ENCODE measurements at places on chromosomes 13 and 19.

DNA sequence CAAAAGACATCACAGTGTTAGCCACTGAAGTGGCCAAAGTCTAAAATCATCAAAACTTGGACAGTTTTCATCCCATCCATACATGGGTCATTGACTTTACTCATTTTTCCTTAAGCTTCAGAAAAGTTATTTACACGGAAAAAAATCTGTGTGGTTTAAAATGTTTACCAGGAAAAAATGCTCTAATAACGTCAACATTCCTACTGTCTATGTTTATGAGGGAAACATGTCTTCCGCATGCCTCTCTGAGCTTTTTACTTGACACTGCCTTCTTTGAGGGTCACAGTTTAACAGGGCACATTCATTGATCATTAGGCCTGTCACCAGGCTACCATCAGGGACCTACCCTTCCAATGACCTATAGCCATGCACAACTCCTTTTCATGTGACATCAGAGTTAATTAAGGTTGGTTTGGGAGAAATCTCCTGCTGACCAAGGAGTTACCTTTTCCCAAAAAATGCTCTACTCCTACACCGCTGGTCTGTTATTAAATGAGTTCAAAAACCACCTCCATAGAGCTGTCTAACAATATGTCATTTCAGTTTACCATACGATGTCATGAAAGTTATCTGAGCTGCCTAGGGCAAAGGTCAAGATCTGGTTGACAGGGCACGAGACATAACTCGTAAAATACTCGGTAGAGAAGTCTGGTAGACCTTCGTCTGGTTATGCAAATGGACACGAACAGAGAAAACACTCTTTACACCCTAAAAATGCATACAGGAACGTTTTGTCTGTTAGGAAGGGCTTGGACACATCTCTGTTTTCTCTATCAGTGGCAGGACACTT is 17.8 kb downstream of the FLT1 start:
- no peak for DNase-seq

- no peak for DNase-seq
Measured at GRCh38 chr19:28213470-28214082, 999.4 kb downstream of the UQCRFS1 start.

DNA sequence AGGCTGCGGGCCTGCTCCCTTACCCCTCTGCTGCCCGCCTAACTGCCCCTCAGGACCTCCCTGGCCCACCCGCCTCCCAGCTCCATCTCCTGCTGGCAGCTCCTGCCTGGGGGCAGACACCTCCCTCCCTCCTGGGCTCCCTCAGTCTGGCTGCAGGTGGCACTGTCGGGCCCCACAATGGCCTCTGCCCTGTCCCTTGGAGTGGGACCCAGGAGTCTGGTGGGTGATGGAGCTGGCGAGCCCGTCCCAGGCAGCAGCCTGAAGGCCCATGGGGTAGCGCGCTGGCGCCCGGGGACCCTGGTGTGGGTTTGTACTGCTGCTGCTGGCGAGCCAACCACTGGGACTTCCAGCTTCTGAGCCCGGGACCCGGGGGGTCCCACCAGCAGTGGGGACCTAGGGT is 83.6 kb downstream of the KDM4B start:
- DNase-seq = no peak

DNA sequence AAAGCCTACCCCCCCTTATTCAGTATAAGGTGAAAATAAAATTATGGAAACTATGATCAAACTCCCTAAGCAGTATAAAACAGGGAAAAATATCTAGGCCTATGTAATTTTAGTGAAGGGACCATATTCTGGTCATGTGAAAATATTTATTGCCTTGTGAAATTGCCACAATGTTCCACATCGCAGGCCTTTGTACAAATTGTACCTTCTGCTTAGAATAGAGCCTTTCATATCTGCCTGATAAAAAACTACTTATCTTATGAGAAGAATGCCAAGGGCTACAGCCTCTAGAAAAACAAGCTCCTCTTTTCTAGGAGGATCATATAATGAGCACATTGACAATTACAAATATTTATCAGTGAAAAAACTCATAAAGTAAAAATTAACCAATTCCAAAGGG is 1280.0 kb downstream of the EFNB2 start:
- no peak for DNase-seq

DNA sequence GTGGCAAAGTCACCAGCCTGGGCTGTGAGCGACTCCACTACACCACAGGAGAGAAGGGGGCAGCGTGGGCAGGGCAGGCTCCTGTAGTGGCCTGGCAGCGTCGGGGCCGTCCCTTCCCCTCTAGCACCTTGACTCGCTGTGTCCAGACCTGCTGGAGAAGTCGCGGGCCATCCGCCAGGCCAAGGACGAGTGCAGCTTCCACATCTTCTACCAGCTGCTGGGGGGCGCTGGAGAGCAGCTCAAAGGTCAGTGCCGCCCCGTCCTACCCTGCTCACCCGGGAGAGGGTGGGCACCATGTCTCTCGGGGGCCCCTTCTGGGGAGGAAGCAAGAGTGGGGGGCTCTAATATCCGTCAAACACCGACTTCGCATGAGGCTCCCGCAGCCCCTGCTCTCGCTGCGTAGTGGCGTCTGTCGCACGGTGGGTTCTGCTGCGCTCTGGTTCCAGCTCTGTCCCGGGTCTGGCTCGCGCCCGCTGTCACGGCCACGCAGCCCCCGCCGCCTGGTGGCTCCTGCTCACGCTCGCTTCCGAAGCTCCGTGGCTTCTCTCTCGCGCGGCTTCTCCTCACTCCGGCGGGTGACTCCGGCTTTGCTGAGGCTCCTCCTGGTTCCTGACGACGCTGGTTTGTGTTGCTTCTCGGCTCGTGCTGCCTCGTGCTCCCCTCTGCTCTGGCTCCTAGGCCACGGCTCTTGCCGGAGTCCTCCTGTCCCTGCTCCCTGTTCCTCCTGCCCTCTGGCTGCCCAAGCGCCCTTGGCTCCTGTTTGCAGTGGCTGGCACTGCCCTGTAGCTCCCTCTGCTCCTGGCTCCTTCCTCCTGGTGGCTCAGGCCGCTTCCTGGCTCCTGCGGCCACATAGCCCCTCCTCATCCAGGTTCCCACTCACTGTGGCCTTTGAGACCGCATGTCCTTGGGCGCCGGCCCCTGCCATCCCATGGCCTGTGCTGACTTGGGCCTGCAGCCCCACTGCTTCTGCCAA is 27.2 kb downstream of the MYH14 start:
- DNase-seq = no peak

- DNase-seq = no peak
Measured at GRCh38 chr19:47540748-47541147, 25.9 kb upstream of the NAPA start.

DNA sequence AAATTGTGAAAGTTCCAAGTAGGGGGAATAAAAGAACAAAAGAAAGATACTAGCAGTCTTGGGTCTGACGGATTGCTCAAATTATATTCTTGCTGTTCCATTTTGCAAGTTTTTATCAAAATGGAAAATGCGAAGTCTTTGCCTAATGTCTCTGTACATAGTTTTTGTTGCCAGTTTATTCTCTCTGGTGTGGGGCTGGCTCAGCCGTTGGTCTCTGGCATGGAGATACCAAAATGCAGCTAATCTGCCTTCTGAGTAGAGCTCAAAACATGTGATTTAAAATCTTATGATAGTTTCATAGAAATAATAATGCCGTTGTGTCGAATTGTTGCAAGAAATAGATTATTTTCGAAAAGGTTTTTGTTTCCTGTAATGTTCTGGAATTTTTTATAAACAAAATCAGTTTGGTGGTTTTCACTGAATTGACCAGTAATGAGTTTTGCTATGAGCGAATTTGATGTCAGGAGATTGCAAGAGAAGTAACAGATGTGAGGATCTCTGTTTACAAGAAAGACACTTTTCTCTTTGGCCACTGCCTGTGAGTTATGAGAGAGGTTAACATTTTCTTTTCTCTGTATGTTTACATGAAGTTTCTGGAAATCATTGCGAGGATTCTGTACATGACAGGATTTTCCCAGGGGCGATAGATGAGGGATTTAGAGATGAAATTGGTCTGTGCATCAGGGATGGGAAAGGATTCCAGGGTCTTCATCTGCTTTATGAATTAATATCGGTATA is 147.0 kb downstream of the DCT start:
- DNase-seq = no peak

- DNase-seq = no peak
Measured at GRCh38 chr19:28134311-28134710, 1078.6 kb downstream of the UQCRFS1 start.

- no peak for DNase-seq
Measured at GRCh38 chr13:40558656-40559055, 107.8 kb downstream of the FOXO1 start.

DNA sequence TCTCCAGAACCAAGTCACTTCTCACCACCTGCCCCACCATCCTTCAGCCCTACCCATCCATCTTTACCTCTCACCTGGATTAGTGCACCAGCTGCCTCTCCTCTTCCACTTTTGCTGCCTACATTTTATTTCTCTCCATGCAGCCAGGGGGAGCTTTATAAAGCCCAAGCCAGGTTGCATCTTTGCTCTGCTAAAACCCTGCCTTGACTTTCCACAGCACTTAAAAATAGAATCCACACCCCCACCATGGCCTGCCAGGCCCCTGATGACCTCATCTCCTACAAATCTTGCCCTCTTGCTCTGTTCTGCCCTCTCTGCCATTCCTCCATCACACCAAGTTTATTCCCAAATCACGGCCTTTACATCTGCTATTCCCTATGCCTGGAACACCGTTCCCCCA is 1.8 kb downstream of the HOOK2 start:
- no peak for DNase-seq

DNA sequence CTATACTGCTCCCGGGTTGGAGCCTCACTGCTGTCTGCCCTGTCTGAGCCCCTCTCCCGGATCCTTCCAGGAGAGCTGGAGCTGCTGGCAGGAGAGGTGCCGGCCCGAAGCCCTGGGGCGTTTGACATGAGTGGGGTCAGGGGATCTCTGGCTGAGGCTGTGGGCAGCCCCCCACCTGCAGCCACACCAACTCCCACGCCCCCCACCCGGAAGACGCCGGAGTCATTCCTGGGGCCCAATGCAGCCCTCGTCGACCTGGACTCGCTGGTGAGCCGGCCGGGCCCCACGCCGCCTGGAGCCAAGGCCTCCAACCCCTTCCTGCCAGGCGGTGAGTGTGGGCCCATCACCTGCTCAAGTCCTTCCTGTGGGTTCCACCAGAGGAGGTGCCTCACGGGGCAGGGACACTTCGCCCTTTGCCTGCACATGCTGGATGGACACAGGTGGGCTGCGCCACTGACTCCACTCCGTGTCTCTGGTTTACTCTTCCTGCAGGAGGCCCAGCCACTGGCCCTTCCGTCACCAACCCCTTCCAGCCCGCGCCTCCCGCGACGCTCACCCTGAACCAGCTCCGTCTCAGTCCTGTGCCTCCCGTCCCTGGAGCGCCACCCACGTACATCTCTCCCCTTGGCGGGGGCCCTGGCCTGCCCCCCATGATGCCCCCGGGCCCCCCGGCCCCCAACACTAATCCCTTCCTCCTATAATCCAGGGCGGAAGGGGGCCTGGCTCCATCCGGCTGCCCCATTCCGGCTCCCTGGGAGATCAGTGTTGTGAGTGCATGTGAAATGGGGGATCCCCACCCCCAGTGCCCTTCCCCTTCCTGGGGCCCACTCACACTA is 19.8 kb downstream of the EPN1 start:
- no peak for DNase-seq
